ENCODE measurements at places on chromosomes 16 and 17. TPM values are rescaled to one million over a fixed set of nuclear protein-coding genes. Genes with fewer than 3 reads are reported as not detected.

- DNase-seq: peak; percentile 82
- no peak overlapping the region for H3K27ac ChIP-seq
- no peaks in the 10 kb centered on the region for H3K27me3 ChIP-seq
- H3K4me1 ChIP-seq: peaks cover 40% of the 10 kb centered on the region
- H3K36me3 ChIP-seq: no peaks in the 10 kb centered on the region
Measured at GRCh38 chr17:55458978-55459377, 37.3 kb upstream of the MMD start.

- no peak overlapping the region for H3K4me3 ChIP-seq
- peaks cover 8% of the 10 kb centered on the region for H3K4me1 ChIP-seq
- DNase-seq: no peak
- no peak overlapping the region for H3K27ac ChIP-seq
Measured at GRCh38 chr16:1865902-1866690, 5.9 kb downstream of the MEIOB start.

- no peak overlapping the region for H3K27ac ChIP-seq
- H3K4me3 ChIP-seq: no peak overlapping the region
- no peaks in the 10 kb centered on the region for H3K27me3 ChIP-seq
Measured at GRCh38 chr17:44642834-44643233, 13.4 kb upstream of the MEIOC start.

DNA sequence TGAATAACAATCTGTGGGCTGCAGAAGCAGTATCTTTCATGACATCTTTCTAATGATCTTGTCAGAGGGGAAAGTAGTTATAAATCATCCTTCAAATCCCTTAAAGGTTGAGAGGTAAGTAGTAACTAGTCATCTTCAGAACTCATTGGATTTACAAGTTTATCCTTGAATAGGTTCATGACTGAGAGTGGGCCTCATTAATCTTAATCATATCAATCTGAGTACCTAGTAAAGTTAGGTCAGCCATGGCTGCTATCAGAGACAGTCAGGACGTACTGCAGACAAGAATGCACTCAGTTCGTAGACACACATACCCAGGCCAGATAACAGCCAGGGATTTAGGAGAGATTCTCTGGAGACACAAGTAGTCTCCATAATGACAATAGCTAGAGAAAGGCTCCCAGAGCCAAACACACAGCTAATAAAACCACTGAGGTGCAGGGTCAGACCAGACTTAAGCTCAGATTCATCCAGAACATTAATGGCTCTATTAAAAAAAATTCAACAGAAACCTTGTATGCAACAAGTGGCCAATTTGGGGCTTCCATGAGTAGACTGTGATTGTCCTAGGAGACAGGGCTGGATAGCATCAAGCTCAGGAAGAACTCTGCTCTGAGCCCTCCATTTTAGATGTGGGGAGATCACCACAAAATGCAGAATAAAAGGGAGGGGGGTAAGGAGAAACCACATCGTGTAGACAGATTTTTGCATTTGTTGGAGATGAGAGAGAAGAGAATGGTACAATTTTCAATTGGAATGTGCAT lies 65.8 kb downstream of the TBX4 start:
- H3K27ac ChIP-seq: no peak overlapping the region
- no peaks in the 10 kb centered on the region for H3K4me1 ChIP-seq
- H3K4me3 ChIP-seq: no peak overlapping the region
- H3K27me3 ChIP-seq: peaks cover 17% of the 10 kb centered on the region
- peak; percentile 73 for DNase-seq
- no peaks in the 10 kb centered on the region for H3K36me3 ChIP-seq

DNA sequence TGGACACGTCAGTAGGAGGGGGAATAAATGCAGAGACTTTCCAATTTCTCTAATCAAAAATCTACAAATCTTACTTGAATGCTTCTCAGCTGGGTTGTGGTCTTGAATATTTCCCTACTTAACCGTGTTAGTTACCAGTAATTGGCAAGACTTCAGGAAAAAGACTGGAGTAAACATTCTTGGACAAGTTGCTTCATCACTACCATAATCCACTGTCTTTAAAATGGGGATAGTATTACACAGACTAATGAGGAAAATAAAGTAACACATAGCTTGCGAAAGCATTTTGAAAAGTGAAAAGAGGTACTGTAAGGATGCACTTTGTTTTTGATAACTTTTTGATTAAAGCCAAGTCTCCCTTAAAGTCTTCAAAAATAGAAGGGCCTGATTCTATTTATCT lies 18.4 kb downstream of the MYH1 start:
- no peaks in the 10 kb centered on the region for H3K4me1 ChIP-seq
- no peak for DNase-seq
- no peaks in the 10 kb centered on the region for H3K27me3 ChIP-seq
- H3K4me3 ChIP-seq: no peak overlapping the region
- no peak overlapping the region for H3K27ac ChIP-seq
- no peaks in the 10 kb centered on the region for H3K36me3 ChIP-seq

DNA sequence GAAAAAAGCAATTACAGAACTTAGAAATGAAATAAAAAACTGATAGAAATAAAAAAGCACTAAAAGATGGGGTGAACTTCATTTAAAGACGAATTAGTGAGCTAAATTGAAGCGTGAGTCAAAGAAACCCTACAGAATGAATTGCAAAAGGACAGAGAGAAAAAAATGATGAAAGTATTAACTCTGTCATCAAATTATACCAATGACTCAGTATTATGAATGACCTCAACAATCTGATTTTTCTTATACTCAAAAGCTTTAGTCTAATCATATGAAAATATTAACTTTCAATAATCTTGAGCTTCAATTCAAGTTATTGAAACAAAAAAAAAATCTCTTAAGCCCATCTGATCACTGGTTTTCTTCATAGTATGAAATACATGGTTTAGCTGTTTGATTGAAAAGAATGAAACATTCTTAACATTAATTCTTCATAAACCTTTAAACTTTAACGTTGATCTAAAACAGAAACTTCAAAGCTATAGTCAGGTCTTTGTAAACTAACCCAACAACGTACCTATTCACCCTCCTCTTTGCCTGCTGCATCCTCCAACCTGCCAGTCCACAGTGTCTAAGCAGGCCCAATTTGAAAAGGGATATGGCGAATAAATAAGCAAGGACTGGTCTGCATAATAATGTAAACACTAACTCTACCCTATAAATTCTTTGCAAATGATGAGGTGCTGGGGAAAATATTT lies 6.6 kb downstream of the ABCA5 start:
- H3K4me1 ChIP-seq: peaks cover 4% of the 10 kb centered on the region
- H3K27me3 ChIP-seq: no peaks in the 10 kb centered on the region
- no peak overlapping the region for H3K4me3 ChIP-seq
- H3K27ac ChIP-seq: no peak overlapping the region

DNA sequence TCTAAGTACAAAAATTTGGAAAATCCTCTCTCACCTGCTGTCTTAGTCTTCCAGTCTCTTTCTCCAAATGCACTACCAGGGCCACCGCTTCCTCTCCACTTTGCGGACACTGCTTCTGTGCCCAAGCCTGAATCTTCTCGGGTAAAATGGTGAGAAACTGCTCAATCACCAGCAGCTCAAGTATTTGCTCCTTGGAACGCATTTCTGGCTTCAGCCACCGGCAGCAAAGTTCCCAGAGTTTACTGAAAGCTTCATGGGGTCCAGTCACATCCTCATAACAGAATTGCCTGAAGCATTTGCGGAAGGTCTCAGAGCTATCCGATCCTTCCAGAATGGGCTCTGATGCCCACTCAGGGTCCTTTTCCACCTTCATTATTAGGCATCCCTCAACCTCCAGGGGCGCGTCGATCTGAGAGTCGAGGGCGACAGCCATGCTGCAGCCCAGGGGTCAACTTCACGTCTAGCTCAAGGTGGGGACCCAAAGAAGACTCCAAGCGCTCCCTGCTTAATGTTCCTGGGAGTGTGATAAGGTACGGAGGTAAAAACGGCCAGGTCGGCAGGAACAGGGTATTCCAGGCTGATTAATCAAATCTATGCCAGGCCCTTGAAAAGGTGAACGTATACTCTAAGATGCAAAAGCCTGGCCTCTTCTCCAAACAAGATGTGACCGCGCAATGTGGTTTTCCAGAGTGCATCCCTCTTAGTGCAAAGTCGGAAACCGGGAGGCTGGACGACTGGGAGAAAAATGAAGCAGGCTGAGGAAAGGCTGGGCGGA lies 763 bp downstream of the ZKSCAN2 start:
- H3K4me1 ChIP-seq: peaks cover 23% of the 10 kb centered on the region
- peak; percentile 86 for DNase-seq
- peaks cover 7% of the 10 kb centered on the region for H3K36me3 ChIP-seq
- H3K27ac ChIP-seq: peak overlapping the region; percentile 91
- no peaks in the 10 kb centered on the region for H3K27me3 ChIP-seq

DNA sequence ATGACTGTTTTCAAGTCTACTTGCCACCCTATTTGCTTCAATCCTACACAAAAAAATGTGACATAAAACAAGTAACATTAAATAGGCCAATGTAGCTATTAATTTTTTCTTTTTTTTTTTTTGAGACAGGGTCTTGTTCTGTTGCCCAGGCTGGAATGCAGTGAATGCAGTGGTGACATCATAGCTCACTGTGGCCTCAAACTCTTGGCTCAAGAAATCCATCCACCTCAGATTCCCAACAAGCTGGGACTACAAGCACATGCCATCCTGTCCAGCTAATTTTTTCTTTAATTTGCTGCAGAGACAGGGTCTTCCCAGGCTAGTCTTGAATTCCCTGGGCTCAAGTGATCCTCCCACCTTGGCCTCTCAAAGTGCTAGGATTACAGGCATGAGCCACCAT lies 29.4 kb downstream of the ANKFY1 start:
- peaks cover 43% of the 10 kb centered on the region for H3K4me1 ChIP-seq
- H3K36me3 ChIP-seq: peaks cover 22% of the 10 kb centered on the region
- no peak overlapping the region for H3K4me3 ChIP-seq

DNA sequence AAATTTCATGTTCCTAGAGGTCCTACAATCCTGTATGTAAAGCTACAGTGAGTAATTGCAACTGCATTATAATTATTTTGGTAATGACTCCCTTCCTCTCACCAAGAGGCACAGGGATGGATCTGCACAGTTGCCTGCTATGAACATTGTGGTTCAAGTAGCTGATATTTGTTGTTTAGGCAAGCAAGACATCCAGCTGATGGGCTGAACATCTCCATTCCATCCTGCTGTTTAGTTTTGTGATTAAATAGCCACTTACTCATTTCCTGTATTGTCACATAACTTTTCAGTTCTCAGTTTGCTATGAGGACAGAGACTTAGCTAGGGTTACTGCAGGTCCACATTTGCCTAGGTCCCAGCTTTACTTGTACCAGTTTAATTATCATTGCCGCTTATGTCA lies 181.2 kb upstream of the TBX2 start:
- peak; percentile 80 for DNase-seq
- no peaks in the 10 kb centered on the region for H3K27me3 ChIP-seq
- H3K27ac ChIP-seq: peak overlapping the region; percentile 24
- H3K36me3 ChIP-seq: no peaks in the 10 kb centered on the region
- peaks cover 22% of the 10 kb centered on the region for H3K4me1 ChIP-seq

Gene TOX3
- total RNA-seq: not detected

Gene NQO1
- total RNA-seq: 327 TPM

Gene KCNJ12
- under 0.01 TPM for total RNA-seq

Data from osteoblast (primary cell).